ENCODE measurements at places on chromosomes 1 and 21.

- DNase-seq, result no peak
Measured at GRCh38 chr1:19831441-19831840, 16.4 kb upstream of the RNF186 start.

- peak; percentile 82 for DNase-seq
Measured at GRCh38 chr1:19811206-19811851, 3.8 kb downstream of the RNF186 start.

DNA sequence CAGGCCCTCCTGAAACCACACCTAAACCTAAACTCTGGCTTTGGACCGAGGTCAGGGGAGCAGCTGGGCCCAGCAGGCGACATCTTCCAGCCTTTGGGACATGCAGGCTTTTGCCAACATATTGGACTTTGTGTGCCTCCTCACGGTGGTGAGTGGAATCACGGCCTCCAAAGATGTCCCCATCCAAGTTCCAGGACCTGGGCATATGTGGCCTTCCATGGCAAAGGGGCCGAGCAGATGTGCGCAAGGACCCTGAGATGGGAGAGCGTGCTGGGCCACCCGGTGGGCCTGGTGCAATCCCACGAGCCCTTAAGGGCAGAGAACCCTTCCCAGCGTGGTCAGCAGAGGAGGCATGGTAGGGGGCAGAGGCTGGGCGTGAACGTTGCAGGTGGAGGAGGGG is 160.8 kb upstream of the C1orf174 start:
- DNase-seq, result no peak

DNA sequence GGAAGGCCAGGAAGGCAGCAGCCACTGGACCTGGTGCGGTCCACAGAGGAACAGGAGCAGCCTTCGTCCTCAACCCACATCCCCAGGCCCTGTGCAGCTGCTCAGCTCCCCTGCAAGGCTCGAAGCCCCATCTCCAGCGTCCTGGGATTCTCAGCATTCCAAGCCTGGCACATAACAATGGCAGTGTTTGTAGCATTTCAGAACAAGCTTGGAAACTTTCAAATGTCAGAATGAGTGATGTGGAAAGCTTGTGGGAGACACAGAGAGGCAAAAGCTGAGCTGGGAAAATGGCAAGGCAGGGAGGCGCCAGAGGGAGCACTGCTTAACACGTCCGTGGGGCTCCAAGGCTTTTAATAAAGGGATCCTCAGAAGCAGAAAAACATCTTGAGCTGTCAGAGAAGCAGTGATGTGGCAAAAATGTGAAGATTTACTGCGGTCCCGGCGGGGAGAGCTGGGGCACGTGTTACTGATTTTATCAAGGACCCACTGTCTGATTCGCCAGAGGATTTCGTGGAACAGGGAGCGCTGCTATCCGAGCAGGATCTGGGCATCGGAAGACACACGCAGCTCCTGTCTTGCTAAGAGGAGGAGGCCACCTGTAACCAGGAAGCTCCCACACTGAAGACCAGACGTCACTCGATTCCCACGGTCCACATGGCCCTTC is 38.1 kb downstream of the TOMM20 start:
- DNase-seq, result peak; percentile 28

GRCh38 chr1:208652296-208653160 is 408.3 kb upstream of the PLXNA2 start:
- no peak for DNase-seq

DNA sequence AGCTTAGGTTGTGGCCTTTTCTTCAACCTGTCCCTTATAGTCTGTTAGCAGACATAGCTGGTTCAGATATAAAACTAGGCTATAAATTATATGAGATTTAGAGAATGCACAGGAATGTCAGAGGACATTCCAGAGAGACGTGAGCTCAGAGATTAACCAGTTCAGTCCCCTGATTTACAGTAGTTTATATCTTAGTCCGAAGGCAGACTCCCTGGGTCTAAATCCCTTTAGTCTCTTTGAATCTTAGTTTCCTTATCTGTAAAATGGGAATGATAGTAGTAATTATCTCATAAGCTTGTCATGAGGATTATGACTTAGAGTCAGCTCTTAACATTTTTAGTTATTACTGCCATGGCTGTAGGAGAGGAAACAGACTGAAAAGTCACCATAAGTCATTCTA is 45.5 kb upstream of the PLXNA2 start:
- no peak for DNase-seq

DNA sequence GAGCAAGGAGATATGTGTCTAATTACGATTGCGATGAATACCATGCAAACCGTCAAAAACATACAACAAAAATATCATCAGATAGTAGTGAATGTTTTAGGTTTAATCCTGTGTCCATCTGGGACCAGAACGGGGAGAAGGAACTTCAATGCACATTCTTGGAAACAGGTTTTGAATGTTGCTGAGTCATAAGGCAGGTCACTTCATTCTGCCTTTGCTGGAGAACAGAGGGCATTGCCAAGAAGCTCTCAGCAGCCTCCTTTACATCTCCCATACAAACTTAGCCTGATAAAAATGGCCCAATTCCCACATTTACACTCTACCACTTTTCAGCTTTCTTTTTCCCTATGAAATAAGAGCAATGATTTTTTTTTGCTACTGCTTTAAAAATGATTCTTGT is 78.0 kb upstream of the KCNJ6 start:
- no peak for DNase-seq

DNA sequence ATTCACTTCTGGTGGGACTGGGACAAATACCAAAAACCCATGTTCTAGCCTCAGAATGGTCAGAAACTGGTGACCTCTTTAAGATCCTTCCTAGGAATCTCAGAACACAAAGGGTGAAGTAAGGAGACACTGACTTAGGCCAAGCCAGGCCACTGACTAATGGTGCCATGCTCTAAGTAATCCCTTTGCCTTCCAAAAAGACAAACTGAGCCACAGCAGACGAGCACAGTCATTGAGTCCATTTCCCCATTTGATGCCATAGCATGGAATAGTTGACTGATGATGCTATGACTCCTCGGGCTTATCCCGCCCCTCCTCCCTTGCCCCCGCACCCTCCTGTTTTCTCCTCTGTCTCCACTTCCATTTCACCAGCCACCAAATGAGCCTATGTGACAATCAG is 145.8 kb upstream of the ZNF648 start:
- DNase-seq, result no peak

- DNase-seq, result no peak
Measured at GRCh38 chr1:4690951-4691675, 36.7 kb downstream of the AJAP1 start.

GRCh38 chr1:46549697-46550681 is 1.5 kb downstream of the KNCN start:
- DNase-seq, result peak; percentile 78

GRCh38 chr21:35825370-35826353 is 234.7 kb downstream of the SETD4 start:
- no peak for DNase-seq

GRCh38 chr1:18257778-18258177 is 150.2 kb downstream of the IGSF21 start:
- no peak for DNase-seq

DNA sequence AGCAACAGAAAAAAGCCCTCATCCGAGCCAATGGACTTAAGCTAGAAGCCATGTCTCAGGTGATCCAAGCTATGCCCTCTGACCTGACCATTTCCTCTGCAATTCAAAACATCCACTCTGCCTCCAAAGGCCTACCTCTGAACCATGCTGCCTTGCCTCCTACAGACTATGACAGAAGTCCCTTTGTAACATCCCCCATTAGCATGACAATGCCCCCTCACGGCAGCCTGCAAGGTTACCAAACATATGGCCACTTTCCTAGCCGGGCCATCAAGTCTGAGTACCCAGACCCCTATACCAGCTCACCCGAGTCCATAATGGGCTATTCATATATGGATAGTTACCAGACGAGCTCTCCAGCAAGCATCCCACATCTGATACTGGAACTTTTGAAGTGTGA is 20.7 kb downstream of the NR5A2 start:
- DNase-seq, result no peak

DNA sequence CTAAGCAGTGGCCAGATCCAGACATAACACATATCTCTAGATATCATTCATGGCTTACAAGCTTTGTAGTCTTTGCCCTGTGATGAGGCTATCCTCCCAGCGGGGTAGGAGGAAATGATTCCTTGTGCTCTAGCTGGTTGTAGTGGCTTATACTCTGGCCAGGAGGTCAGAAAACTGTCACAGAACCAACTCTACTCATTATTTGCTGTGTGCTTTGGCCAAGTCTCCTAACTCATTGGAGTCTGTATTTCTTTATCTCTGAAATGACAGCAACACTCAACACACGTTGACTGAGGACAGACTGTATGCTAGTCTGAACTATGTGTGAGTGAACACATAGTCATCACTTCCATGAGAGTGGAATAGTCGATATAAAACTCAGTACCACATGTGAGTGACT is 116.7 kb upstream of the F3 start:
- no peak for DNase-seq

- DNase-seq, result no peak
Measured at GRCh38 chr1:20590306-20590777, 1.4 kb downstream of the CDA start.

- DNase-seq, result no peak
Measured at GRCh38 chr1:224676551-224676950, 60.4 kb downstream of the CNIH3 start.

DNA sequence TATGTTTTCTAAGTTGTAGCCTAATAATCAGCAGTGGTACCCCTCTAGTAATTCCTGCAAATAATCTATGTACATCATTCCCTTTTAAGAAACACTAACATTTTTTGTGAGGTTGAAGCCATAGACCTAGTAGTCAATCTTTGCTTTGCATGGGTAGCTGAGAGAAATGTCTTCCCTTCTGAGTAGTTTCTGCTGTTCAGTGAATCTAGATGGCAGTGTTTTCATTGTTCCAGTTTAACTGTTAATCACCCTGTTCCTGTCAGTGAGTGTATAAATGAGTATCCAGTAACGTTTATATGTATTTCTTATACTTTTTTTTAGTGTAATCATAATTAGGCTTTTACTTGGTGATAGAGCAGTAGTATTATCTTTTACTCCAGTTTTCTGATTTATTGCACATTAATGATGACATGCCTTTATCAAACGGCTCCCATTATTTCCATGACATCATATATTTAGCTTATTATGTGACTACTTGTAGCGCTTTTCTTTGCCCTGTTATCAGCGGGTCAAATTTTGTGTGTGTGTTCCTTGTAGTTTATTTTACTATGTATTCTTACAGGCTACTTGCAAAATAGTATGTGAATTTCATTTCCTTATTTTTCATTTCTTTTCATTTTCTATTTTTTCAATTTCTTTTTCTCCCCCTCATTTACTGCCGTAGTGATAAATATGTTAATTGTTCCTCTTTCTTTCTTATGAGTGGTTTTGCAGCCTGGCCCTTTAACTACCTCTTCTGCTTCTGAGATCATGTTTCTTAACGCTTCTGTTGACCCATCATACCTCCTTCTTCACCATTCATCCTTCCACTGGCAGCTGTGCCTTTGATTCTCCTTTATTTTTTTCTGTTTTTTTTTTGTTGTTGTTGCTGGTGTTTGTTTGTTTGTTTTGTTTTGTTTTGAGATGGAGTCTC is 18.8 kb downstream of the CEP350 start:
- DNase-seq, result no peak

- no peak for DNase-seq
Measured at GRCh38 chr21:44344541-44345183, 5.5 kb upstream of the CFAP410 start.
